ENCODE measurements at places on chromosomes 11 and 22.

- no peak for DNase-seq
- H3K27me3 ChIP-seq: no peaks in the 10 kb centered on the region
- H3K36me3 ChIP-seq: peaks cover 6% of the 10 kb centered on the region
- H3K27ac ChIP-seq: no peak overlapping the region
- no peak overlapping the region for H3K4me3 ChIP-seq
Observed at GRCh38 chr11:111801135-111801534, 34.9 kb upstream of the PPP2R1B start.

GRCh38 chr22:44341431-44342346, 28.9 kb upstream of the SHISAL1 start:
- no peak overlapping the region for H3K4me3 ChIP-seq
- no peak for DNase-seq
- H3K4me1 ChIP-seq: no peaks in the 10 kb centered on the region
- H3K27ac ChIP-seq: no peak overlapping the region

DNA sequence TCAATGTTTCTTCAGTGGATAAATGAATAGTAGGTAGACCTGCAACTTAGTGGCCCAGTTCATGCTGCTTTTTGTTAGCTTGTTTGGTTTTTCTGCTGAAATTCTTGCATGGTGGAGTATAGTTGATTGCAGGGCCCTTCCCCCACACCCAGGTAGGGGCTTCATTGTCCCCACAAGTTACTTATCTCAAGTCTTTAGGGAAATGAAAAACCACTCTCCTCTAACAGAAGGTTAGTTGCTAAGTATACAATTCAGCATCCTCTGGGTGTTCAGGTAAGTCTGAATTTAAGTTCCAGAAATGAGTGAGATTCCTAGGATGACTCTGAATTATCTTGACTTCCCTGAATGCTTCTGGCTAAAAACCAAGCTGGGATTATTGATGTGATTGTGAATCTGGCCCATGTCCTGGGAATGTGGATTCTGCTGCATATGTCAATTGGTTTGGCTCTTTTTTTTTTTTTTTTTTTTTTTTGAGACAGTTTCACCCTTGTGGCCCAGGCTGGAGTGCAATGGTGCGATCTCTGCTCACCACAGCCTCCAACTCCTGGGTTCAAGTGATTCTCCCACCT, 40.3 kb downstream of the BCL2L13 start:
- no peak overlapping the region for H3K27ac ChIP-seq
- no peak overlapping the region for H3K4me3 ChIP-seq
- no peaks in the 10 kb centered on the region for H3K27me3 ChIP-seq
- no peak for DNase-seq
- no peaks in the 10 kb centered on the region for H3K36me3 ChIP-seq
- no peaks in the 10 kb centered on the region for H3K4me1 ChIP-seq

- H3K27me3 ChIP-seq: no peaks in the 10 kb centered on the region
- no peaks in the 10 kb centered on the region for H3K36me3 ChIP-seq
Observed at GRCh38 chr11:44868455-44869421, 81.9 kb downstream of the TP53I11 start.

GRCh38 chr11:3796346-3796745, 1.0 kb downstream of the NUP98 start:
- peak overlapping the region; percentile 99 for H3K27ac ChIP-seq
- DNase-seq: no peak
- peaks cover 18% of the 10 kb centered on the region for H3K36me3 ChIP-seq
- H3K27me3 ChIP-seq: no peaks in the 10 kb centered on the region

DNA sequence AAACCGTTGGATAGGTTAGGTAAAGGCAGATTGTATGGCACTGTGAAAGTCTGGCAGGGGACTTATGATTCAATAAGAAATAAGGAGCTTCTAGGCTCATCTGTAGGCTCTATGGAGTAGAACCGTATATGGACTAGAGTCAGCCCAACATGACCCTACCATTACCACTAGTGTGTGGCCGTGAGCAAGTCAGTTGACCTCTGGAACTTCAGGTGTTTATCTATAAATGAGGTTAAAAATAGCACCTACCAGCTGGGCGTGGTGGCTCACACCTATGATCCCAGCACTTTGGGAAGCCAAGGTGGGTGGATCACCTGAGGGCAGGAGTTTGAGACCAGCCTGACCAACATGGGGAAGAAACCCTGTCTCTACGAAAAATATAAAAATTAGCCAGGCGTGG, 4.4 kb downstream of the HINFP start:
- peaks cover 9% of the 10 kb centered on the region for H3K4me1 ChIP-seq
- no peaks in the 10 kb centered on the region for H3K27me3 ChIP-seq
- peaks cover 11% of the 10 kb centered on the region for H3K36me3 ChIP-seq
- DNase-seq: no peak

- peaks cover 4% of the 10 kb centered on the region for H3K27me3 ChIP-seq
- no peak overlapping the region for H3K27ac ChIP-seq
- H3K36me3 ChIP-seq: no peaks in the 10 kb centered on the region
- H3K4me1 ChIP-seq: no peaks in the 10 kb centered on the region
Observed at GRCh38 chr11:11641581-11641980, 19.8 kb upstream of the GALNT18 start.

DNA sequence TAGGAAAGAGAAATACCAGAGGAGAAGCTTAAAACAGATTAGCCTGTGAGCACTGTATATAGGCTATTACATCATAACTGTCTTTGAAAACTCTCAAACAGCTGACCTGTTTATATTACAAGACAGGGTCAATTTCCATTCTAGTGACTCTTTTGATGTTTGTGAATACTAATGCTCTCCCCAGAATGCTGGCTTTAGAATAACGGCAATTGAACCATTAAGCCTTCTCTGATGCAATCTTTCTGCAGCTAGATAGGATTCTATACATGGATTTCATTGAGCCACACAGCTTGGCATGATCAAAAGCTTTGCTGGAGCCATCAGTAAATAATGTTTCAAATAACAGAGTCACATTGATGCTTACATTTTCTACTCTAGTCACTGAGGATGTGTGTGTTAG, 122.7 kb upstream of the FAT3 start:
- DNase-seq: no peak

DNA sequence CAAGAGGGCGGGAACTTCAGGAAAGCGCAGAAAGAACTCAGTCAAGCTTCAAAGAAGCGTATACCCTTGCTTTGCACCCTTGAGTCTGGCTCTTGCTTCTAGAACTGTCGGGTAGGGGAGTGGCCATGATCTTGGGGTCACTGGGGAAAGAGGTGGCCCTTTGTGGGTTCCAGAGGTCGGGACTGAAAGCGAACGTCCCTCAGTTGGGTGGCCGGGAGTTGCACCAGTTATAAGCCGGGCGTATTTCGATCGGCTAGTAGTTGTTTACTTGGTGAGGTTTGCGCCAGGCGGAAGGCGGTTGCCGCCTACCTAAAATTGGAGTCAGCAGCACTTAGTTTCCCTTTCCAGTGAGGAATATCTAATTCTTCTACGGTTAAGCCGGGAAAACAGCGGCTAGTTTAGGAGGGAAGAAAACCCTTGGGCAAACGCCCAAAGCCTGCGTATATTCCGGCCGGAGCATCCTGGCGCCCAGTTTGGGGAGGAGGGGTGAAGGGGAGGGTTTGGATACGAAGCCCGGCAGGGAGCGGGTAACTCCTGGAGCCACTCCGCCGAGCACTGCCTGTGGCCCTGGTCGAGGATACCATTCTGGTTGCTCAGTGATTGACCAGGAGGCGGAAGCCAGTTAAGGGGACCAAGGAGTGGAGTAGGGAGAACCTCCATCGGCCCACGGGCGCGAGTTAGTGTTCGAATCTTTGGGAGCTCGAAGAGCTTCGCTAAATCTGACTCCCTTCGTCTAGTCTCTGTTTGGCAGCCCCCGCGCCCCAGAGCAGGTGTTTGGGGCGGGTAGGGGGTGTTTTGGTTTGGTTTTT, 807 bp upstream of the WT1 start:
- peaks cover 11% of the 10 kb centered on the region for H3K27me3 ChIP-seq
- no peaks in the 10 kb centered on the region for H3K4me1 ChIP-seq
- no peak for DNase-seq
- no peak overlapping the region for H3K4me3 ChIP-seq

GRCh38 chr11:106379265-106379664, 301.8 kb downstream of the AASDHPPT start:
- no peaks in the 10 kb centered on the region for H3K27me3 ChIP-seq
- no peak overlapping the region for H3K4me3 ChIP-seq
- H3K36me3 ChIP-seq: no peaks in the 10 kb centered on the region
- H3K4me1 ChIP-seq: no peaks in the 10 kb centered on the region
- DNase-seq: no peak

GRCh38 chr22:39471381-39472141, 14.7 kb downstream of the MGAT3 start:
- DNase-seq: no peak
- H3K4me1 ChIP-seq: peaks cover 15% of the 10 kb centered on the region
- H3K27me3 ChIP-seq: no peaks in the 10 kb centered on the region
- no peak overlapping the region for H3K4me3 ChIP-seq
- no peaks in the 10 kb centered on the region for H3K36me3 ChIP-seq
- no peak overlapping the region for H3K27ac ChIP-seq

DNA sequence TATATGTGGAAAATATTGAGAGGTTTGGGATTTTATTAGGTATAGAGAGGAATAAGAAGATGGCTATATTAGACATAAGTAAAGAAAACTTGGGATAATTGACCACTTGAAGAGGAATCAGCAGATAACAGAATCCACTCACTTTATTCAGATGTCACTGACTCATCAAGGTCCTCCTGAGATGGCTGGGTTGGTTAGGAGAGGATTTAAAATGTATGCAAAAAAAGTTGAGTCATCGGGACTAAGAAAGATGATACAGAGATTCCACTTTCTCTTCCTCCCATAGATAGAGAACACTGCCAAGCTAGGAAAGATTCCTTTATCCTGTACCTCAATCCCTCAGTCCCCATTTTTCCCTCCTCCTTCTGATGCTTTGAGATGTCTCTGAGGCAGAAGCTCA, at the start of gene OR6A2:
Gene OR6A2, minus strand, starts transcription at position 288 of the 400 bp plus-strand sequence. CDS start 3,981 bp downstream, outside the sequence.
- H3K36me3 ChIP-seq: no peaks in the 10 kb centered on the region
- no peak within 1 kb of the TSS for H3K27ac ChIP-seq
- DNase-seq: no peak
- H3K4me1 ChIP-seq: no peaks in the 10 kb centered on the region
- no peak within 1 kb of the TSS for H3K4me3 ChIP-seq

- no peaks in the 10 kb centered on the region for H3K36me3 ChIP-seq
- peaks cover 17% of the 10 kb centered on the region for H3K4me1 ChIP-seq
- no peaks in the 10 kb centered on the region for H3K27me3 ChIP-seq
- H3K4me3 ChIP-seq: no peak overlapping the region
- no peak overlapping the region for H3K27ac ChIP-seq
Observed at GRCh38 chr11:18676803-18677202, 21.8 kb upstream of the TMEM86A start.

GRCh38 chr11:124970925-124971324, 16.9 kb downstream of the CCDC15 start:
- no peaks in the 10 kb centered on the region for H3K36me3 ChIP-seq
- no peak for DNase-seq
- H3K27me3 ChIP-seq: no peaks in the 10 kb centered on the region
- no peak overlapping the region for H3K4me3 ChIP-seq
- H3K27ac ChIP-seq: no peak overlapping the region
- H3K4me1 ChIP-seq: no peaks in the 10 kb centered on the region

DNA sequence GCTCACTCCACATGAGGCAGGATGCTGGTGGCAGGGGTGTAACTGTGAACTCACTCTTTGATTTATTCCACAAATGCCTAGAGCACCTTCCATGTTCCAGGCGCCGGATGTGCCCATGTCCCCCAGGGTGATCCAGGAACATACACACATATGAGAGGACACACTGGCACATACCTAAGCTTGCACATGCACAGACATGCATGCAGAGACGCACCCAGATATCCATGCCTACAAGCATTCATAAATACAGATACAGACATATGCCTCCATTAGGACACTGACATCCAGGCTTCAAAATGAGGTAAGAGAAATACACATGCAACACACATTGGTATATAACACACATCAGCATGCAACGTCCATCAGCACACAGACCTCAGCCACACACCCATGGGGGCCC, 4.5 kb downstream of the OSM start:
- no peaks in the 10 kb centered on the region for H3K36me3 ChIP-seq
- no peak overlapping the region for H3K4me3 ChIP-seq

DNA sequence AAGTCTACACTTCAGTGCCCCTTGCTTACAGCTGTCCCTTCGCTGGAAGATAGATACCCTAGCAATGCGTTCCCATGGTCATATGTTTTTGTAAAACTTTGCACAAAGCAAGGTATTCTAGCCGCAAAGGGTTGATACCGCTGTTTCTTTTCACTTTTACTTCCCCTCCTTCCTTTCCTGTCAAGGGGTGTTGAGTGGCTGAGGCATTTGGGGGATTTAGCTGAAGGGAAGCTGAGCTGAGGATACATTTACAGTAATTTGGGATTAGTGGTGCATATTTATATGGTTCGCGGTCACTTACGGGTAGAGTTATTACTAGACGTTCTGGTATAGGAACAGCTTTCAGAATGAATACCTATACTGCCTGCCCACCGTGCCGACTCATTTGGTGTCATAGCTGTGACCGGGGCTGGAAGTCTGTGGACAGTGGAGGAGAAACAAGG, 86.9 kb upstream of the WNT11 start:
- H3K36me3 ChIP-seq: no peaks in the 10 kb centered on the region
- H3K4me1 ChIP-seq: no peaks in the 10 kb centered on the region
- no peaks in the 10 kb centered on the region for H3K27me3 ChIP-seq
- no peak for DNase-seq

DNA sequence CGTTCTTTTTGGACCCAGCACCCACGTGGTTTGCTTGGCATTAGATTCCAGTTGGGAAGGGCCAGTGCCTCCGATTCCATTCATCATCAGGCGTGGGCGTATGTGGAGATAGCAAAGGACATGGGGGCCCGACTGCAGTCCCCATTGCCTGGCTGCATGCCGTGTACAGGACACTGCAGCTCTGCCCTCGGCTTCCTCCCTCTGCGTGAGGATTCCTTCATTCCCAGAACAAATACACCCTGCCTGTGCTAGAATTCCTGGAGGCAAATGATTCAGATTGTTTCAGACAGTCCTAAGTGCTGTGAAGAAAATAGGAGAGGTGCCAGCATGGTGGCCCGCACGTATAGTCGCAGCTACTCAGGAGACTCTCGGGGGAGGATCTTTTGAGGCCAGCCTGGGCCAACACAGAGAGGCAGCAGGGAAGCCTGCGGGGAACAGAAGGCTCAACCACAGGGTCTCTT, 15.4 kb downstream of the DERL3 start:
- no peak overlapping the region for H3K4me3 ChIP-seq
- DNase-seq: no peak
- no peaks in the 10 kb centered on the region for H3K27me3 ChIP-seq
- no peak overlapping the region for H3K27ac ChIP-seq
- no peaks in the 10 kb centered on the region for H3K4me1 ChIP-seq
- H3K36me3 ChIP-seq: peaks cover 94% of the 10 kb centered on the region

DNA sequence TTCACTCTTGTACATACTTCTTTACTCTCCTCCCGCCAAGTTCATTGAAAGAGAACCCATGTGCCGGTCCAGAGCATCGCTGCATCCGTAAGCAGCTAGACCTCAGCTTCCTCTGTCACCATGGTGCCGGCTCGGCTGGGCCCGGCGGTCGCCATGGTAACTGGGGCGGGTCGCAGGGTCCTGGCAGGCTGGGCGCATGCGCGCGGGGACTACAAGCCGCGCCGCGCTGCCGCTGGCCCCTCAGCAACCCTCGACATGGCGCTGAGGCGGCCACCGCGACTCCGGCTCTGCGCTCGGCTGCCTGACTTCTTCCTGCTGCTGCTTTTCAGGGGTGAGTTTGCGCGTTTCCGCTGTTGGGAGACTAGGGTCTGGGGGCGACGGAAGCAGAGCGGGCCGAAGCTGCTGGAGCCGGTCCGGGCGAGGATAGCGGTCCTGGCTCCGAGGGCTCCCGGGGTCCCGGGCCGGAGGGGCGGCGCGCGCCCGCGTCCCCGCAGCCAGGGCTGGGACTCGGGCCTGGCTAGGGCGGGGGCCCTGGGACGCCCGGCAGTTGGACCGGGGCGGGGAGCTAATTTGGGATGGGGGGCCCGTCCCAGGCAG, at the start of gene JAM3:
Gene JAM3, plus strand, starts transcription at position 244 of the 597 bp plus-strand sequence. Its CDS starts 12 bp downstream, at position 256.
- no peaks in the 10 kb centered on the region for H3K36me3 ChIP-seq
- peaks cover 6% of the 10 kb centered on the region for H3K4me1 ChIP-seq
- H3K27me3 ChIP-seq: no peaks in the 10 kb centered on the region
- DNase-seq: peak; percentile 96

Measured in naive thymus-derived CD4-positive, alpha-beta T cell (primary cell).